ENCODE measurements at places on chromosomes 16 and 17.

GRCh38 chr16:89971495-89972243 is 23.1 kb downstream of the DEF8 start:
- peak; percentile 60 for DNase-seq

GRCh38 chr16:76081967-76082366 is 195.2 kb upstream of the CNTNAP4 start:
- no peak for DNase-seq

DNA sequence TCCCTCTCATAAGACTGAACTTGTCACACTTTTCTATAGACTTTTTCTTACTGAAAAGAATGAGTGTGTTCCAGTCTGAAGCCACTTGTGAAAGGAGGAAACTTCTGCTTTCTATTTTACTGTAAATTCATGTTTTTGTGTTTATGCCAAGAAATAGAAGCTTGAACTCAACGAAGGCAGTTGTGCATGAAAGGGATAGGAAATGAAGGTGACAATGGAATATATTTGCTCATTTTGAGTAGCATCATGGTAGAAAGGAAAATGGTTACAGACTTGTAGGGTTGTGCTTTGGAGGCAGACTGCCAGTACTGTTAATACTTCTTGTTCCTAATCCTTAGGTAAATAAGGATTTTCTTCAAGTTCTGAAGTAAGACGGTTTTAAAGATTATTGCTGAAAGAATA is 8.1 kb downstream of the CLTC start:
- DNase-seq: no peak

DNA sequence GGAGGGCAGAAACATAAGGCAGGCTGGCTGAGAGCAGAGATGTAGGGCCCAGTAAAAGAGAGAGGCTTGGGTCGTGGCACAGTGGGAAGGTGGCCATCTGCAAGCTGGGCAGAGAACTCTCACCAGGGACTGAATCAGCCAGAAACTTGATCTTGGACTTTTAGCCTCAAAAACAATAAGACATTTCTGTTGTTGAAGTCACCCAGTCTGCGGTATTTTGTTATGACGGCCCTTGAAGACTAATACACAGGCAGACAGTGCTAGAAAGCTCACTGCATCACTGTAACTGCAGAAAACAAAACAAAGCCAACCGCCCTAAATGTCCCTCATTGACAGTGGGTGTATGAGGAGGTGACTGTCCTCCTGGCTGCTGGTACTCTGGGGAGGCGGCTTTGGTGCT is 3.9 kb upstream of the JPH3 start:
- no peak for DNase-seq

GRCh38 chr17:7548585-7549400 is at the start of gene TNFSF12:
Gene TNFSF12, plus strand, starts transcription at chr17:7549058. Its CDS starts 96 bp downstream, at chr17:7549154.
- peak; percentile 65 for DNase-seq

- no peak for DNase-seq
Measured at GRCh38 chr16:21163576-21163975, 5.1 kb downstream of the LDAF1 start.

GRCh38 chr17:45782889-45783592 is 1.1 kb upstream of the CRHR1 start:
- DNase-seq: peak; percentile 43

DNA sequence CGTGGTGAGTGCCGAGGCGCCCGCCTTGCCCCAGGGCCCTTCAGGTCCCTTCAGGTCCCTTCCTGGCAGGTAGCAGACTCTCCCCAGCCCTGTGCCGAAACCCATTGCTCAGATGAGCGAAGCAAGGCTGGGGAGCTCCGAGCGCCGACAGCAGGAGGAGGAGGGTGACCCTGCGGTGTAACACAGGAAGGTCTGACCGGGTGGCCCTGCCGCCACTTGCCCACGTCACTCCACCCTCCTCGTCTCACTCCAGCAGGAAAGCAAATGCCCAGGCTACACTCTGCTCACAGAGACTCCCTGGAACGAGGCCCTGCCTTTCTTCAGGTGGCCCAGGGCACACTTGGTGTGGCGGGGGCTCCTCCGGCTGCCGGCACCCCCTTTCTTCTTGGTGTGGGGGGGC is 57.2 kb downstream of the ACTG1 start:
- DNase-seq: no peak

DNA sequence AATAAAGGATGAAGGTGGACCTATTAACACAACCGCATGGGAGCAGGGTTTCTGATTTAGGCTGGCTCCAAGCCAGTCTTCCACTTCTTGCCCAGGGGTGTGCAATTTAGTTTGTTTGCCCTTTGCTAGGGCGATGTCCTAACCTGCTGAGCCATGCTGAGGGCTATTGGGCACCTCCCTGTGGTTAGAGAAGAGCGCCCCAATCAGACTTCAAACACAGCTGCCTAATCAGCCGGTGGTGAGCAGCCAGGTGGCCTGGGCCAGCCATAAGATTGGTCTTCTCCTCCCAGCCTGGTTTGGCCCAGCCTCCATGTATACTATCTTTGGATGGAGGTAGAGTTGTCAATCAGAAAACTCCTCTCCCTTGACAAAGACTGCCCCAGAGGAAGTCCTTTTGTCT is 15.7 kb downstream of the TMEM94 start:
- DNase-seq: no peak

DNA sequence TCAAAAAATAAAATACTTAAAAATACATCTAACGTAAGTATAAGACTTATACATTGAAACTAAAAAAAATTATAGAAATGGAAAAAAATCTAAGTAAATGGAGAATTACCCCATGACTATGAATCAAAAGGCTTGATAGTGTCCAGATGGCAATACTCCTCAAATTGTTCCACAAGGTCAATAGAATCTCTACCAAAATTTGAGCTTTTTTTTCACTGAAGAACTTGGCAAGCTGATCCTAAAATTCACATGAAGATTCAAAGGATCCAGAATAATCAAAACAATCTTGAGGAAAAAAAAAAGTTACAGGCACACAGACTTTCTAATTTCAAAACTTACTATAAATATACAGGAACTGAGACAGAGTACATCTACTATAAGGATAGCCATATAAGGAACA is 448.4 kb upstream of the CDH11 start:
- DNase-seq: no peak

- peak; percentile 78 for DNase-seq
Measured at GRCh38 chr17:10025976-10026901, 121.2 kb upstream of the RCVRN start.

- DNase-seq: peak; percentile 89
Measured at GRCh38 chr17:75589012-75589918, 1.7 kb downstream of the MYO15B start.

GRCh38 chr16:72201387-72201786 is 29.4 kb upstream of the PMFBP1 start:
- no peak for DNase-seq

GRCh38 chr17:44352828-44353671 is 7.9 kb downstream of the GRN start:
- DNase-seq: no peak

DNA sequence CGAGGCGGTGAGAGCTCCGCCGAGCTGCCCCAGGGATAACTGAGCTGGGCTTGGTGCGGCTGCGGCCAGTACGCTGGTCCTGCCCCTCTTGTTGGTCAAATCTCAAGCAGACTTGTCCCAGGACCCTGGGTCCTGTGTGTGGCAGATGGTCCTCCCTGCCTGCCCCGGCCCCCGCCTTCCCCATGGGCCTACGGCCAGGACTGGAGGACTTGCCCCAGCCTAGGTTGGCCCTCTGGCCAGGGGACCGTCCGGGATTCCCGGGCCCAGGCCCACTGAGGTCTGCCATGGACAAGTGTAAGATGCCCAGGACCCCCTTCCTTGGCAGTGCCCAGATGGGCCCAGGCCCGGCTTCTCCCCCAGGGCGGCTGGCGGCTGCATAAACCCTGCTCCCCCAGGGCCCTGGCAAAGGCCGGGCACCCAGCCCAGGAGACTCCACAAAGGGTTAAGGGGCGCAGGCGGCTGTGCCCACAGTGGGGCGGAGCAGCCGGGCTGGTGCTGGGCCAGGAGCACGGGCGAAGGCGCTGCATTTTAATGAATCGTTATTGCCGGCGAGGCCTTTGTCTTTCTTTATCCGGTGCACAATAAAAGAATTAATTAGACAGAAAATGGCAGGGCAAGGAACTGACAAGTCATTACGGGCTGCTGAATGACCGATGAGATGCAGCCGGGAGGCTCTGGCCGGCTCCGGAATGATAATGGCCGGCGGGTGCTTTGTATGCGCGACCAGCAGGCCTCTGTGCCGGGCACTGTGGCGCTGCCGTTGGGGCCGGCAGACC is 9.1 kb downstream of the SOX8 start:
- peak; percentile 67 for DNase-seq

GRCh38 chr16:57434003-57434402 is 13.2 kb downstream of the CIAPIN1 start:
- no peak for DNase-seq

Measured in head of caudate nucleus (tissue), 42 donors.